ENCODE measurements at places on chromosomes 7 and 10. TPM values are rescaled to one million over a fixed set of nuclear protein-coding genes. Genes with fewer than 3 reads are reported as not detected.

- no peak for DNase-seq
These were observed 945.9 kb downstream of the GRID1 start for GRCh38 chr10:85420501-85421191.

GRCh38 chr7:43669286-43670081, 59.8 kb downstream of the COA1 start:
- no peak for DNase-seq

GRCh38 chr7:108136191-108136688, 6.1 kb upstream of the LAMB4 start:
- DNase-seq: no peak

DNA sequence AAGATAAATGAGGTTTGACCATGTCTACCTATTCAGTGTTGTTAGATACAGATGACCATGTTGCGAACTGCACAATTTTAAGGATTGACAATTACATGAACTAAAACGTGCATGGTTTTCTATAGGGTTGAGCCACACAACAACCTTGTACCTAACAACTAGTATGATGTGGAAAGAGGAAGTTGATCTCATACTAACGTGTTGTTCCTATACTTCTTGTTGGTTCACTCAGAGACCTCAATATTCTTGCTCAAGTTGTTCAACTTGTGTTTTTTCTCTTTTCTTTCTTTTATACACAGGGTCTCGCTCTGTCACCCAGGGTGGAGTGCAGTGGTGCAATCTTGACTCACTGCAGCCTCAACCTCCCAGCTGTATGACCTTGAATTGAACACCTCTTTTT, 6.1 kb upstream of the KEL start:
- DNase-seq: no peak

DNA sequence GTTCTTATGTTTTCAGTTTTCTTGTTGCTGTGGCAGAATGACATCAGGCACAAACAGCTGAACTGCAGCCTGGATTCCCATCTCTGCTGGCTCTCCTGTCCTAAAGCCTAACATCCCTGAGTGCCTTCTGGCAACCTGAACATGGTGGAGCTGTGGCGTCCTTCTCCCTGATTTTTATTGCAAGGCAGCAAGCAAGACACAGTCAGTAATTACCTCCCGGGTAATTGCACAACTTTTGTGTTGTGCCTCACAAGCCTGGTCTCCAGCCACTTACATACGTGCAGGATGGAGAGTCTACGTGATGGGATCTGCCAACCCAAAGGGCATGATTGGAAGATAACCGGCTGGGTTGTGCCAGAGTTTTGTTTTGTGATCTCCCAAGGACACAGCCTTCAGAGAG, 116.1 kb upstream of the PARD3 start:
- DNase-seq: no peak

DNA sequence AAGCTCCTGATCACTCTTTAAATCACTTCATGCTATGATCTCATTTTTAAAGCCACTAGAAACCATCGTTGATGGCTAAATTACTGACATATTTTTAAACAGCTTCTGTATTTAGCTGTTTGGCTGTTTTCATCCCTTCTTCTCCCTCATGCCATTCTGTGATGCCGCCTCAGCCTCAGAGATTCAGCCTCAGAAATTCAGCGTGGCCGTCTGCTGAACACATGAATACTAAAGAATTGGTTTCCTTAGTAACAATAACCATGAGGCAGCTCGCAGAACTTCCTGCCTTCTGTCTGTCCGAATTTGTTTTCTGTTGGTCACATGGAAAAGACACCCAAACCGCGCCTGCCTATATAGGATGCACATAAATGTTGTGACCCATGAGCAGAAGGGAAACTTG, 31.0 kb upstream of the FZD1 start:
- no peak for DNase-seq

The APBB1IP gene
- 0.86 TPM for total RNA-seq
